ENCODE measurements at places on chromosomes 3 and 15.
A peak's percentile ranks its signal among the peaks of the same experiment; 100 is the strongest.

DNA sequence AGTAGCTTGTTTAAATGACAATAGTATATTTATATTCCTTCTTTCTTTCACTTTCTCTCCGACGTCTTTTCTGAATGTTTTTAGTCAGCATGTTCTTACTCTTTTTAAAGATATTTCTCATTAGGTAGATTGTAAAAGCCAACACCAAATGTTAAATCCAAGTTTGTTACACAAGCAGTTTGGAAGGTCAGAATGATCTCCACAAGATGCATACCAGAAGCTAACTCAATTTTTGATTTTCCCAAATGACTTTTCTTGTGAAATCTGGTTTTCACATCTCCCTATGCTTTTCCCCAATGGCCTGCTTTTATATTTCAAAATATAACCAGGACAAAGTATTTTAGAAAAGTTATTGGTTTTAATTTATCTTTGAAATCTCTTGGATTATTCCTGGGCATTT lies 49.7 kb upstream of the TPRG1 start:
- no peak for DNase-seq

DNA sequence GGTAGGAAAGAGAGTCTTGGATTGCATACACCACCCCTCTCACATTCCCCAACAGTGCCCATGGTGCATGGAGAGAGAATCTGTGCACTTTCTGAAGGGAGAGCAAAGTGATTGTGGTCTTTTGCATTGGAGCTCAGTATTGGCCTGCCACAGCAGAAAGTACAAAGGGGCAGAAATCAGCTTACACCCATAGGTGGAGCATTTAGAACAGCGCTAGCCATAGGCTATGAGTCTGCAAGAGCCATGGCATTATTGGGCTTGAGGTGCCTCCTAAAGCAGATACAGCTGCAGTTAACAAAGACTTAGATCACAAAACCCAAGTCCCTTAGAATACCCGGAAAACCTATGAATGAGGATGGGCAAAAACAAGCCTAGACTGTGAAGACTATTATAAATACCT lies 21.8 kb downstream of the SI start:
- DNase-seq = no peak

GRCh38 chr3:138303474-138303873 lies 26.2 kb downstream of the NME9 start:
- DNase-seq = no peak

GRCh38 chr3:58349792-58350626 lies 17.3 kb downstream of the PXK start:
- DNase-seq = no peak

DNA sequence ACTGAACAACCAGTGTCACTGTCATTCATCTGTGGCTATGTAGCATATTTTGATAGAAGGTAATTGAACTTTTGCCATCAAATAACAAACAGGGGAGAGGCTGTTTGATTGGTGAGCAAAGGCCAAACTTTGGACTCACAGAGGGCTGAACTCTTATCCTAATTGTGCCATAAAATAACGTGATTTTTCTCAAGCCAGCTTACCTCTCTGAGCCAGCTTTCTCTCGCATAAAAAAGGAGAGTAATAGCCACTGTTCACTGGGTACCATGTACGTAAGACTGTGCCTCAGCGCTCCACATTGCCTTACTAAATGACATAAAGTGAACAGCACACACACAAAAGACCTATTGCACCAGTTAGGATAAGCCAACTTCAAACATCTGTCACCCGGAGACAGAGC lies 216.9 kb downstream of the LRTM1 start:
- no peak for DNase-seq

GRCh38 chr3:117696851-117697407 lies 987.4 kb downstream of the TUSC7 start:
- no peak for DNase-seq

DNA sequence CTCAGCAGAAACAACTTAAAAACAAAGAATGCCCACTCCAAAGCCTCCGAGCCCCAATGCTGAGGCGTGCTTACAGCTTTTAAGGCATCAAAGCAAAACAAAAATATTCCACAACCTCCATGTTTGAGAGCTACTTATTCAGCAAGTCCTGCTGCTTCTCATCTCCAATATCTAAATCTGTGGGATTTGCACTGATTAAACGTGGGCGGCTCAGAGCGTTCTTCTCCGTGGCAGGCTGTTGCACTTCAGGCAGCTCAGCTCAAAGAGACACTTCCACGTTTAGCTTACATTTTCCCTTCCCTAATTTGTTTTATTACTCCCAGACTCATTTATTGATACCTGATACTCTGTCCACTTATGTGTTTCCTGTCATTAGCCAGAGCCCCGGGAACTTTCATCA lies 282.6 kb upstream of the MCTP2 start:
- no peak for DNase-seq

DNA sequence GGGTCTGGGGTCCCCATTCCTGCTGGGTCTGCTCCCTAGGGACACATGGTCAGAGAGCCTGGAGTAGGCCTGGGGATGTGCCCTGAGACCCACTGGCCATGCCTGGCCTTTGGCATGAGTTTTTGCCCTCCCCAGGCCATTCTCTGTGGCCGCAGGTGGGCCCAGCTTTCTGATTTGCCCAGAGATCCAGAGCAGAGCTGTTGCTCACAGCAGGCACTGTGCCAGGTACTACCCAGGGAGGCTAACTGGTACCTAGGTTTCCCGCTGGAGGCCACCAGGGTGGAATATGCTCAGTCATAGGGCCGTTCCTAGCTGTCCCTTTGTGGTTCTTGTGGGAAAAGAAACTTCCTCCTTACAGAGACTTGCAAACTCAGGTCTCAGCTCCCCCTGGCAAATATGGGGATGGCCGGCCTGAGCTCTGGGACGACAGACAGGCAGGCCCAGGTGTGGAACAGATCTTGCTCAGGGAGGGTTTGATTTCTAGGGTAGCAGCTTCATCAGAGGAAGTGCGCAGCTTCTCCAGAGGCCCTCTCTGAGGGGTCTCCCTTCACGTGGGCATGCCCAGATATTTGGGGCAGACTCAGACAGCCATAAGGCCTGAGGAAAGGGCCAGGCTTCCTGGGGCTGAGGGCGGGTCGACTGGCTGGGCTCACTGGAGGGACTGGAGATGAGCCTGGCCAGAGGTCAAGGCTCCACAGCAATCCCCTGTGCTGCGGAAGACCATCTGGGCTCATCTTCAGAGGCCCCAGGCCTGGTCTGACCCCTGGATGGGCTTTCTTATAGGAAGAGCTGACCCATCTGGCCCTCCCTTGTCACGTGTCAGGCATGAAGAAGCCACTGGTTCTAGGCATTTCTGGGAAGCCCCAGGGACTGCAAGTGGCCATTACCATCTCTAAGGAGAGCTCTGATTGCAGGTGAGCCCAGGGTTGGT lies 28.0 kb downstream of the ACAA1 start:
- peak; percentile 44 for DNase-seq

DNA sequence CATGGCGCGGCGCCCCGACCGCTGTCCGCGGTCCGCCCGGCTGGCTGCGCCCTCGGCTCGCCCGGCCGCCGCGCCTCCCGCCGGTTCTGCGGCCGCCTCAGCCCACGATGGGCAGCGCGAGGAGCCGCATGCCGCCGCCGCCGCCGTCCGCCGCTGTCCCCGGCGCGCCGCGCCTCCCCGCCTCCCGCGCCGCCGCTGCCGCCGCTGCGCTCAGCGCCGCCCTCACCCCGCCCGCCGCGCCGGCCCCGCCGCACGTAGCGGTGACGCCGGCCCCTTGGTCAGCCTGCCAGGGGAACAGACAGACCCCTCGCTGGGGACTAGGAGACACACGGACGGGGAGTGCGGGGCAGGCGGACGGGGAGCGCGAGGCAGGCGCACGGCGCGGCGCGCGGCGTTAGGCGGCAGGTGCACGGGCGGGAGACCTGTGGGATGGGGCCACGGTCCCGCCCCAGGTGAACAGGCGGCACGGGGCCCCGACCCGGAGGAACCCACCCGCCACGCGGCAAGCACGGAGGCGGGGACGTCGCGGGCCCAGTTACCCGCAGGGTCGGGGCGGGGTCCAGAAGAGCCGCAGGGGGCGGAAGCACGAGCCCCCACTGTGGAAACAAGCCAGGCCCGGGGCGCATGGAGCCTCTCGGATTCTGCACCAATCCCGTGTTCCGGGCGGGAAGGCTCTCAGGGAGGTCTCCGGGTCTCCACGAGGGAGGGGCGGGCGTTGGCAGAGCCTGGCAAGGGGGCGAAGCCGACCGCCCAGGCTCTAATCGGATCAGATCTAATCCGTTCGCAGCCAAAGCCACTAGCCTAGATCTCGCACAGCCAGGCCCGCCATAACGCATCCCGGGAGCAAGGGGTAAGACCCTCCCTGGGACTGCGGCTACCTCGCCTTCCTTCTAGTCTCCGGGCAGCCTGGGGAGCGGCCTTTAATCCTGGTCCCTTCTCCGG lies at the start of gene CSPG5:
TSS of gene CSPG5 (minus strand) at position 175 of the 942 bp plus-strand sequence. CDS start at position 3, 172 bp downstream.
- DNase-seq = peak; percentile 32

GRCh38 chr3:144947895-144948294 lies 976.3 kb downstream of the DIPK2A start:
- no peak for DNase-seq

DNA sequence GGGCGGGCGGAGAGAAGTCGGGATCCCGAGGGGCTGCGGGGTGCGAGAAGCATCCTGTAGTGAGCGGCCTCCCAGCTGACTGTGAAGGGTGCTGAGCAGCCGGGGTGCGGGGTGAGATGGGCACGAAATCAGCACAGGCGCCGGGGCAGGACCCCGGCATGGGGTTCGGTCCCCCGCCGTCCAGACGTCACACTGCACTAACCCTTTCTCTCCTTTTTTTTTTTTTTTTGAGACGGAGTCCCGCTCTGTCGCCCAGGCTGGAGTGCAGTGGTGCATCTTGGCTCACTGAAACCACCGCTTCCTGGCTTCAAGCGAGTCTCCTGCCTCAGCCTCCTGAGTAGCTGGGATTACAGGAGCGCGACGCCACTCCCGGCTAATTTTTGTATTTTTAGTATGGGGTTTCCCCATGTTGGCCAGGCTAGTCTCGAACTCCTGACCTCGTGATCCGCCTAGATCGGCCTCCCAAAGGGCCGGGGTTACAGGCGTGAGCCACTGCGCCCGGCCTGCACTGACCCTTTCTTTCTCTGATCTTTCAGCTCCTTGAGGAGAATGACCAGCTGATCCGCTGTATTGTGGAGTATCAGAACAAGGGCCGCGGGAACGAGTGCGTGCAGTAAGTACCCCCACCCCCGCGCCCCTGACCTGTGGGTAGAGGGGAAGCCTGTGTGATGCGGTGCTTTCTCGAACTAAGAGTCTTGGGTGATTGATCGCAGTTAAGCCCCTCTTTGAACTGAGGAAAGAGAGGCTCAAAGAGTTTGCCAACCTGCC lies 513 bp downstream of the SS18L2 start:
- DNase-seq = no peak

- no peak for DNase-seq
Observed at GRCh38 chr15:97099040-97099439, 768.5 kb downstream of the NR2F2 start.

DNA sequence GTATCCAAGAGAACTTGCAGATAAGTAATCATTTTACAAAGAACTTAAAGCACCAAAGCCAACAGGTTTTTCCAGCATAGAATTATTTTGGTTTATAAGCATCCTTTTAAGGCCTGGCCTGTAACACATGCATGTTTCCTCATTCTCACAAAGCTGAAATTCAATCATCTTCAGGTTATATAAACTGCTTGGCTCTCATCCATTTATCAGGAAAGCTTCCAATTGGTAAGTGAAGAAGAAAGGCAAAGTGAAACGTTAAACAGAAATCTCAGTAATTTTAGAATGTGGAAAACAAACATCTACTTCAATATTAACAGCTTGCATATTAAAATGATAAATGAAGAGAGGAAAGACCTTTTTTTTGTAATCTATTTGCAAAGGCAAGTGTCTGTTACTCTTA lies 1.6 kb downstream of the SERP1 start:
- no peak for DNase-seq

DNA sequence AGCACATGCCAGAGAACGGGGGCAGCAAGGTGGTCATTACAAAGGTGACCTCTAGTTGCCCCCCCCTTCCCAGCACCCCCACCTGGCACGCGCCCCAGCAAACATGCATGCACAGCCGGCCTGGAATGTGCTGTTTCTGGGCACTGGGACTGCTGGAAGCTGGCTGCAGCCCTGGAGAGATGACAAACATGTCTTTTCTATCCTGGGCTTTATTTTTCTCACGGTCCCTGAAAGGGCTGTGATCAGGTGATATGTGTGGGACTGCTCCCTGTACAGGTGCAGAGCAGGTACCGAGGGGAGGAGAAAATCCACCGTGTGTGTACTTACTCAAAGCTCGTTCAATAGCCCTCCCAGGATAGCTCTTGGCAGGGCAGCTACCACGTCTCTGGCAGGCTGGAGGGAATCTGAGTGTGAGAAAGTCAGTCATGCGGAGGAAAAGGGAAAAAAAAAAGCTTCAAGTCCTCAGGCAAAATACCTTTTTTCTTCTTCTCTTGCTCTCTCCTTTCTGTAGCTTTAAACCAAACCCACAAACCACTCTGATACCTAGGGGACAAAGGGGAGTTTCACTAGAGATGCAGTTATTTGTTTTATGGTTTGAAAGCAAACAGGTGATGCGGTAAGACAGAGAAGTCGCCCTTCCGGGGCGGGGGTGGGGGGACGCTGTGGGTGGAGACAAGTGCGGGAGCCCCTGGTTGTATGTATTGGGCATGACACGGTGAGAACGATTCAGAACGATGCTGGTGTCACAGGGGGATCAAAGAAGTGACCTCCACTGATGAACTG lies 5.0 kb upstream of the HES1 start:
- DNase-seq = no peak

- DNase-seq = no peak
Observed at GRCh38 chr15:100596792-100597191, 5.2 kb downstream of the LINS1 start.

GRCh38 chr3:45280971-45281370 lies 54.9 kb upstream of the TMEM158 start:
- DNase-seq = no peak

- peak; percentile 87 for DNase-seq
Observed at GRCh38 chr15:31365655-31366127, 39.1 kb downstream of the KLF13 start.

All from right lobe of liver (tissue), 6 donors.